ENCODE measurements at places on chromosomes 4 and X.

DNA sequence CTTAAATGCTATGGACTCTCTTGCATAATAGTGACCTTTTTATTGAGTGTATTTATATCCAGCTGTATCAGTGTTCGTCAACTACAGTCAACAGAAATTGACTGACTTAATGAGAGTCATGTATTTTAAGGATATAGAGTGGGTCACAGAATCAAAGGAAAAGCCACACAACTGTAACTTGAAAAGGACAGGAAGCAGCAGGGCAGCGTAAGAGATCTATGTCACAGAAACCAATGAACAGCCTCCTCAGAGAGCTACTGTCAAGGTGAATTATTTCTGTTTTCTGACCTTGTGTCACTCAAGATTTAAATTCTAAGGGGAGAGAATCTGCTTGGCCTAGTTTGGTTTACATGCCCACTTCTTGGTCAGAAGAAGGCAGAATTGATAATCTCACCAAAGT, 94.1 kb upstream of the FRAS1 start:
- no peak for DNase-seq

DNA sequence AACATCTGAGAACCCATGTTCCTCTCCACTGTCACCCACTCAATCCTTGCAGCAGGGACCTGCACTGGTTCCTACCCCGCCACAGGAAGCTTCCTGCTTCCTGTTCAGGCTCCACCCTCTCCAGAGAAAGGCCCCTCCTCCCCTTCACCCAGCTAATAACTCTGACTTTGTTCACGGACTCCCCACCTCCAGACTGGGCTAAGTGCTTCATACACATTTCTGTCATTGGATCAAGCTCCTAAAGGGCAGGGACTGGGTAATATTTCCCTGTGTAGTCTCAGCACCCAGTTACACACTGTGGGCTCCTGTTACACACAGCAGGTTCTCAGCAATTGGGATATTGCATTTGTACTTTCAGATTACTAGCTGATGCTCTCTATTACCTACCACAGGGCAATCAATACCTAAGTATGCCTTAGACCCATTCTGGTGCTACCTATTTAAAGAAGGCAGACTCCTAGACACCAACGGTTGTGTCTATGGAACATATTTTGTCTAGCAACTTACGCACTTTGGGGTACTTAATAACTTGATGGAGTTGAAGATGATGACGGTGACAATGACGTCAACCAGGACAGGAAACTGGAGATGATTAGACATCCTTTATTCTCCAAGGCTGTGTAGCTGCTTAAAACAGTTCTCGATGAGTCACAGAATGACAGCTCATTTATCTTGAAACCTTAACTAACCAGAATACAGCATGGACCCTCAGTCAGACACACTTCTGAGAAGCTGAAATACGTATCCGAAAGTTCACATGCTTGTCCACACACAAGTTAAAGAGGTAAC, 58.1 kb downstream of the MAML3 start:
- peak; percentile 68 for DNase-seq

- DNase-seq = no peak
Observed at GRCh38 chr4:79472693-79473438, 64.8 kb upstream of the GK2 start.

GRCh38 chr4:14582677-14583076, 419.6 kb upstream of the CPEB2 start:
- no peak for DNase-seq

- no peak for DNase-seq
Observed at GRCh38 chr4:78512357-78512920, 39.1 kb upstream of the ANXA3 start.

- no peak for DNase-seq
Observed at GRCh38 chrX:109931677-109932076, 71.2 kb upstream of the TMEM164 start.

DNA sequence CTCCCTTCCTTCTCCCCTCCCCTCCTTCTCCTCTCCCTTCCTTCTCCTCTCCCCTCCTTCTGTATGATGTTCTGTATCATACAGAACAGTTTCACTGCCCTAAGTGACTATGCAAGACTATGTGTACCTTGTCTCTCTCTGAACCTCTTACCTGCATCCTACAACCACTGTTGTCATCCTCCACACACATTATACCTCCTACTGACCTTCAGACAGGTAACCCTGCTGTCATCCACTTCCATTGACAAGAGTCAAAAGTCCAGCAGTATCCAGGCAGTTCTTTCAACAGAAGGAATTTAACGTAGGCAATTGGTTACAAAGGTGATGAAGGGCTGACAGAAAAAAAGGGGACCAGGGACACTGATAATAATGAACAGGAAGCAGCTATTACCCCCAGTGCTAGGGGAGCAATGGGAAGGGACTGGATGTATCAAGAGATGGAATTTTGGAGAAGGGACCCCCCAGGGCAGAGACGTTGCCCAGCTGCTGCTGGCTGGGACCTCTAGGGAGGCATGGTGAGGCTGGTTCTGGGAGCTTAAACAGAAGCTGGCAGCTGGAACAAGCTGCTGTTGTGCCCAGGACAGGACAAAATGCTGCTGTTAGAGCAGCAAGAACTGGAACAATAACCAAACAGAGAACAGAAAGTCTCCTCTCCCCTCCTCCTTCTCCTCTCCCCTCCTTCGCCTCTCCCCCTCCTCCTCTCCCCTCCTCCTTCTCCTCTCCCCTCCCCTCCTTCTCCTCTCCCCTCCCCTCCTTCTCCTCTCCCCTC, 84.7 kb downstream of the DCTD start:
- DNase-seq = no peak

- no peak for DNase-seq
Observed at GRCh38 chr4:168843635-168844034, 166.4 kb downstream of the CBR4 start.

- DNase-seq = no peak
Observed at GRCh38 chr4:109441862-109442458, 8.3 kb downstream of the SEC24B start.

DNA sequence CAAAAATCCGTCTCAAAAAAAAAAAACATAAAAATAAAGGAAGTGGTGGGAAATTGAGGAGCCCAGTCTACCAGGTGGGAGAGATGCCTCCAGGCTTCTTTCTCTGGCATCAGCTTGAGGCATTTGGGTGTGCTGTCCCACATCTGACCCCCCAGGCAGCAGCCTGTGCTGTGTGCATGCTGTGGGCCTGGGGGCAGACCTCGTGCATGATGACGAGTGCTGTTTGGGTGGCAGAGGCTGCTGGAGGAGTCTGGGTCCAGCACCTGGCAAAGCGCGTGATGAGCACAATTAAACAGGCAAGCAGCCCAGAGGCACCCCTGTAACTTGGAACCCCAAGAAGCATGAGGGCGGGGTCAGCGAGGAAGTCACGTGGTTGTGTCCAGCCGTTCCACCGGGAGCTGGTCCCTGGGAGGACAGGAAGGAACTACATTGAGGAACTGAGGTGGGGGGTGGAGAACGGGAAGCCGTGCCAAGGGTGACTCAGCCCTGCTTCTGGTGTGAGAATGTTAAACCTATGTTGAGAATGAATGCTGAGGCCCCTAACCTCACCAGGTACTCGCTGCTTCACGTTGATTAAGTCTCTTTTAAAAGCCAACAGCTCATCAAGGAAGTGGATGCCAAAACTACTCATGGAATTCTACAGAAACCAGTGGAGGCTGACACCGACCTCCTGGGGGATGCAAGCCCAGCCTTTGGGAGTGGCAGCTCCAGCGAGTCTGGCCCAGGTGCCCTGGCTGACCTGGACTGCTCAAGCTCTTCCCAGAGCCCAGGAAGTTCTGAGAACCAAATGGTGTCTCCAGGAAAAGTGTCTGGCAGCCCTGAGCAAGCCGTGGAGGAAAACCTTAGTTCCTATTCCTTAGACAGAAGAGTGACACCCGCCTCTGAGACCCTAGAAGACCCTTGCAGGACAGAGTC, 6.1 kb downstream of the TACC3 start:
- no peak for DNase-seq

Data from sigmoid colon (tissue), 7 donors.